ENCODE measurements at places on chromosomes 1 and 21.

DNA sequence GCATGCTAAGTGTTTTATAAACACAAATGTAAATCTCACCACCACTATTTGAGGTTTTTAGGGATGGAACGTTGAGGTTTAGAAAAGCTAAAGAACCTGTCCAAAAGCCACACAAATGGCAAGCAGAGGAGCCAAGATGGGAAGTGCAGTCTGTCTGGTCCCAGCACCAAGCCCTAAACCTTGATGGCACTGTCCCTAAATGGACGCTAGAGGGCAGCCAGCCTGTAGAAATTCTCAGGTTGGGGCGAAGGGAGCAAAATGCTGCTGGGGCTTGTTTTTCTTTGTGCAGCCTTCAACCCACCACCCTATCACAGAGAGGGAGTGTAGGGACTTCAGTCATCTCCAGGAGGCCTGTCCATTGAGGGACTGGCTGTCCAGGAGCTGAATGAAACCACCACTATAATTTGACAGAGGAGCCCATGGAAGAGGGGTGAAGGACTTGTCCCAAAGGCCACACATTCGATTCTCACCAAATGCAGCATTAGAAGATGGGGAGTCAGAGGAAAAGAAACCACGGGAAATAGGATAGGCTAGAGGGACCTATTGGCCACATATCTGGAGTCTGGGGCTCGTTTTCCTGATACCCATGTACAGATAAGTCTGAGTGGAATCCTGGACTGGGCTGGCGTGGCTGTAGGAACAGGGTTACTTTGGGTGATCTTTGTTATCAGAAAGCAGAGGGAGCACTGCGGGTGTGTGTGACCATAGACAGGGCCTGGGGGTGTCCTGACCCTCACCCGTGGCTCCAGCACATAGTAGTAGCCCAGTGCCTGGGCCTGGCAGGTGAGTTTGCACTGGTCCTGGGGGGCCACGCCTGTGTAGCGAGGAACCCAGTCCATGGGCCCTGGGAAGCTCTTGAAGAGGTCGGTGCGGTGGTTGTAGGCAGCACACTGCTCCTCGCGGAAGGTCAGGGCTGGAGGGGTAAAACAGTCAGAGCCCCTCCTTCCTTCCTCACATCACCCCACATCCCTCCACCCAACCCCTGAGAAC, 6.1 kb downstream of the ADAMTS4 start:
- DNase-seq: no peak

GRCh38 chr1:67687649-67688048, 2.6 kb downstream of the GADD45A start:
- DNase-seq: no peak

DNA sequence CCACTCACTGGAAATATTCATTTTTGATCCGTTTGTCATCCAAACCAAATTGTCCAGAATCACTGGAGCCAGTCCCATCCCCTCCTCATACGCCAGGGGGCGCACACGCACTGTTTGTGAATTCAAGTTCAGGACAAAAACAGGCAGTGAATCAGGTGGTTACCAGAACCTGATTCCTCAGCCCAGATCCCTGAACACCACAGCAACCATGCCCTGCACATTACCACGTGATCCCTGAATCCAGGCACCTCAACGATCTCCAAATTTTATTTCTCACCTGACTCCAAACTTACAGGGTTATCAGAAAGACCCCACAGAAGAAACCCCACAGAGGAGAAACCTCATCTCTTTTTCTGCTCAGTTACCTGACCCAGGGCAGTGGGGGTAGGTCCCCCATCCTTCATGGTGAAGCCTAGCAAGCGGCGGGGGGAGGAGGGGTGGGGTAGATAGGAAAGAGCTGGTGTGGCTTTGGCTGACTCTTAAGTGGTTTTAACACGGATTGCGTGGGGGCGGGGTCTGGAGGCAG, 1.4 kb upstream of the PTPRF start:
- DNase-seq: peak; percentile 76

- DNase-seq: no peak
These were observed 15.9 kb downstream of the CD58 start for GRCh38 chr1:116554924-116555323.

DNA sequence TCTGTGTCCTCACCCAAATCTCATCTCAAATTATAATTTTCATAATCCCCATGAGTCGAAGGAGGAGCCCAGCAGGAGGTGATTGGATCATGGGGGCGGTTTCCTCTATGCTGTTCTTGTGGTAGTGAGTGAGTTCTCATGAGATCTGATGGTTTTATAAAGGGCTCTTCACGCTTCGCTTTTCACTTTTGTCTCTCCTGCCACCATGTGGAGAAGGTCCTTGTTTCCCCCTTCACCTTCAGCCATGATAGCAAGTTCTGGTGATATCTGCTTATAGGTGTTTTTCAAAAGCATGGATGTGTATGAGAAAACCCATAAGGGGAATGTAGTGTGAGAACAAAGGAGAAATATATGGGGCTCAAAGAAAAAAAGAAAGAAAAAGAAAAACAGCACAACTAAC, 405.9 kb upstream of the RGS18 start:
- DNase-seq: no peak

GRCh38 chr1:203161703-203162102, 13.9 kb downstream of the MYBPH start:
- no peak for DNase-seq

GRCh38 chr21:15063081-15063813, 1.6 kb downstream of the NRIP1 start:
- DNase-seq: no peak

GRCh38 chr21:34235514-34235913, 128.3 kb upstream of the KCNE2 start:
- no peak for DNase-seq

DNA sequence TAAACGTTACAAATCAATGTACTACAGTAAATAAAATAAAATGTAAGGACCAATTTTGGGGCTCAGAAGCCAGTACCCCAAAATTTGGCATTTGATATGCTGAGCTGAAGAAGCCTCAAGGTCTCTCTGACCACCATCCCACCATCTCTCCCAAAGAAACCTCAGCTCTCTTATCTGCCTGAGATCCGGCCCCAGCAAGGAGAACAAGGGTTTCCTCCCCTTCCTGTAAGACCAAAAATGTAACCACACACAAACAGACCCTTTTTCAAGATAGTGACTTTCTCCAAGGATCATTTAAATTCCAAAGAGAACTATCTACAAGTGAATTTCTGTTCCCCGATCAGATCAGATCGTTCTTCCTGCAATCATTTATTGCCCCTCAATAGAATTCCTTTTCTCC, 68.1 kb upstream of the SLC45A1 start:
- DNase-seq: no peak

GRCh38 chr1:19728413-19729145, 63.9 kb downstream of the HTR6 start:
- no peak for DNase-seq

GRCh38 chr1:62903982-62904855, 120.3 kb downstream of the ATG4C start:
- no peak for DNase-seq

GRCh38 chr1:9311479-9311878, 18.8 kb downstream of the SPSB1 start:
- no peak for DNase-seq

DNA sequence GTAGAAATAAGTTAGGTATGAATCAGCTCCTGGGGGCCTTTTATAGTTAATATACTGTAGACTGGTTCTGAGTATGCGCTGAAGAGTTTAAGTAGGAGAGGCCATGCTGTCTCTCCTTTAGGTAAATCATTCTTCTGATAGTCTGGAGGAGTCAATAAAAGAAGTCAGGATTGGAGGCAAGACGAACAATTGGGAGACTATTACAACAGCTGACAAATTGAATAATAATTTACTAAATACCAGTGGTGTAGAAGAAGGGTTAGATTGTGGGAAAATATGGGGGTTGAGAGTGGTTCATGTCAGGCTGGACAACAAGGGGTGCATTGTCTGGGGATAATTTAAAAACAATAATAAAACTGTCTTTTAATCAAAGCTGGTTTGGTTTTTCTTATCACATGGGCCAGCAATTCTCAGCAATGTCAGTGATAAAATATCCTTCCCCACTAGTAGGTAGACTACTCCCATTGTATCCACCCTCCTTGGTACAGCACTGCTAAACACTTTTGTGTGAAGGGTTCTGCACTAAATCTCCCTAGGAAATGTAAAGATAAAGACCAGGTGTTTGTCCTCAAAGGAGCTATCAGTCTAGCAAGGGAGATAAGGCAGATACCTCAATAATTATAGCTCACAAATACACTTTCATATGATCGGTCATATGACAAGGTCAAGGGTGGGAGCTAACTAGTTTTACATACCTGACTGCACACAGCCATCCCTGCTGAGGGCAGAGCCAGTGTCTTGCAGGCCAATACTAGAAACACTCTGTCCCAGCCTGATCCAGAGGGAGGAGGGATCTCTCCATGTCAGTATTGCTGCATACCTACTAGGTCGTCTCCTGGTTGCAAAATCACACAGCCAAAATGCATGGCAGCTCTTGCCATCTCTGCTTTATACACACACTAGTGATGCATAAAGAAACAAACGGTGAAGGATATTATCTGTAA, 299.7 kb downstream of the VAV3 start:
- no peak for DNase-seq

Measured in right lung (tissue), 10 donors.